Stimulated activated CD8-positive, alpha-beta memory T cell treated with anti-CD3 and anti-CD28 coated beads, Interleukin-2, amount 100 ng/mL, for 48 hours (primary cell): ENCODE measurements at places on chromosomes 11 and 22.

GRCh38 chr11:117816151-117816741, 8.3 kb downstream of the FXYD2 start:
- DNase-seq = no peak

DNA sequence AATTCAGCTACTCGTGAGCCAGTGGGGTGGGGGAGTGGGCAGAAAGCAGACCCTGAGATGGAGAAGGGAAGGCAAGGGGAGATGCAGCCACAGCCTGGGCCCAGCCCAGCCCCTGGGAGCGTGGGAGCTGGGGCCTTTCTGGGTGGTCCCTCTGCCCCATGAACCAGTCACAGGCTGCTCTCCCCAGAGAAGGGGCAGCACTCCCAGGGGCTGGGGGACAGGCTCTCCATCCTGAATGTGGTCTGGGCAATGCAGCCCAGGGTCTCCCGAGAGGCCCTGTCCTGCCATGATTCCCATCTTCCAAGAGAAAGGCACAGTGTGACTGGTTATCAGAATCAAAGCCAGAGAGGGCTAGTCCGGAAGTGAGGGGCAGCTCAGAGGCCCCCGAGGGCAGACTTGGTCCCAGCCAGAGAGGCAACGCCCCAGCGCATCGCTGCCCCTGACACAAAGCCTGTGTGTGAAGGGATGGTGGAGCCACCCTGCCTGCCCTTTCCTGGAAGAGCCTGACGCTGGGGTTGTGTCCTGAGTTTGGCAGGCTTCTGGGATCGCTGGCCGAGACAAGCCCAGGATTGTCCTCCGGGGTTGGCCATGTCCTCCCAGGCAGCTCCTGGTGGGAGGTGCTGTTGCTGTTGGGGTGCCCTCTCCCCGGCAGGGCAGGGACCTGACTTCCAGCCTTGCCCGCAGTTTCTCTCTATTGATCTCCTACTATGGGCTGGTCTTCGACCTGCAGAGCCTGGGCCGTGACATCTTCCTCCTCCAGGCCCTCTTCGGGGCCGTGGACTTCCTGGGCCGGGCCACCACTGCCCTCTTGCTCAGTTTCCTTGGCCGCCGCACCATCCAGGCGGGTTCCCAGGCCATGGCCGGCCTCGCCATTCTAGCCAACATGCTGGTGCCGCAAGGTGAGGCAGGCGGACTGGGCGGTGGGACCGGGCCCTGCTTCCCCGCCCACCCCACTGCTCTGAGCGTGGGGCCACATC, 23.8 kb upstream of the SLC22A12 start:
- no peak for DNase-seq

DNA sequence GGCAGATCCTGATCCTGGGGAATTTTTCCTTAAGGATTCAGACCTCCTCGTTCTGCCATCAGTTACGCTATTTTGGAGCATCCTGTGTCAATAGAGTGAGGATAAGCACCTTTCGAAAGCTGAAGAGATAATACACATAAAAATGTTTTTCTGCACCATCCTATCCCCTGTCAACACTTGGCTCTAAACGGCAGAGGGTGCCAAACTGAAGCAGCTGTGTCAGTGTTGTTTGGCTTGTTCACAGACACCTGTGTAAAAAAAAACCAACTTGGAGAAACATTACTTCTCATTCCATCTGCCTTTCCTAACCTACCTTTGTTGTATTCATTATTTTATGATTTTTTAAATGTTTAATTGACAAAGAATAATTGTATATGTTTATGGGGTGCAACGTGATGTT, 417.0 kb upstream of the DDI1 start:
- no peak for DNase-seq

- peak; percentile 44 for DNase-seq
Observed at GRCh38 chr11:64355078-64355940, 3.7 kb upstream of the RPS6KA4 start.

GRCh38 chr11:111942829-111943228, 5.7 kb downstream of the DIXDC1 start:
- DNase-seq = no peak

DNA sequence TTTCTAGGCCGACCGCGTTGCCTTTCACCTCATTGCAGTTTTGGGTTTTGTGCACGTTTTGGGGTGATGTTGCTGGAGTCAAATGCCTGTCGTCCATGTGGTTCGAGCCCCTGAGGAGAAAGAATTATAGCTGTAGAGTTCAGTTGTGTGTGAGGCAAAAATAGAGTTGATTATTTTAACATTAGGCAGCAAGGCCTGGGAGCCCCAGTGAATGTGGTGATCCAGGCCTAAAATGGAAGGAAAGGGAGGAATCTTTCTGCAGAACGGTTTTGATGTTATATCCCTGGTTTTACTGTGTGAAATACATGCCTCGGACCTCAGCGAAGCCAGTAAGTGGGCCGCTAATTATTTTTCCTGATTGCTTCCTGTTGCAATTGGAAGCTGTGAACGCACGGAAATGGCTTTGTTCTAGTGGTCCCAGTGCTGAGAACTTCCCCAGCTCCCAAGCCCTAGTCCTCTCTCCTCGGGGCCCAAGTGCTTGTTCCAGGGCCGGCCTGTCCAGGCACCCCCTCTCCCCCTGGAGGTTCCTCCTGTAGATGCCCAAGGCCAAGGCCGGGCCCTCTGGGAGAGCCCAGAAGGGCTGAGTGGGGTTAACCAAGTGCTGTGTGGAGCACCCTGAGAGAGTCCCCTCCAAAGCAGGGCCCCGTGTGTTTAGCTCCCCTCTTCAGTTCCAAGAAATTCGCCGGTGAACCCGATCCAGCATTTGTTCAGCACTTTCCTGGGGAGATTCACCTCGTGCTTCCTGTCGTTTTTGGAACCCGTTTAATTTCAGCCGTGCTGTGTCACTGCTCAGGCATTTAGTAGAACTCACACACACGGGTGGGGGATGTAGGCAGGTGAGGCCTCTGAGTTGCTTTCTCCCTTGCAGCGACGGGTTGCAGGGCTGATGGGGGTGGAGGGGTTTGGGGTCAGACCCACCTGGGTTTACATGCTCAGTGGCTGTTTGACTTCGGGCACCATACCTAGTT, 2.1 kb downstream of the LRP5 start:
- no peak for DNase-seq

GRCh38 chr22:45502215-45503049, at the start of gene FBLN1:
FBLN1 (plus strand) TSS chr22:45502883; CDS start chr22:45502986, 103 bp downstream.
- no peak for DNase-seq

GRCh38 chr11:73760135-73760678, 667 bp downstream of the RAB6A start:
- peak; percentile 9 for DNase-seq

DNA sequence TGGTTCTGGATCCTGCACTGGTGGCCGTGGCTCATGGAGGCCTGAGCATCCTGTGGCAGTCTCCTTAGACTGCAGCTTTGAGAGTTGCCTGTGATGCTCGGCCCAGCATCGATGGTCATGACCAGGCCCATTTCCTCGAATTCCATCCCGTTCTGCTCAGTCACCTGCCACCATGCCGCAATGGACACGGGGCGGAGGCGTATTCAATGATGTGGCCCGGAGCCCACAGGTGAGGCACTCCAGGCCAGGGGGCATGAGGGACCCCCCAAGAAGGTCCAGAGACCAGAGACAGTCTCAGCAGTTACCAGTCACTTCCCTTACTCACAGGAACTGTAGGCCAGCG, 53.6 kb downstream of the SHANK2 start:
- no peak for DNase-seq

GRCh38 chr11:45922425-45923082, at the start of gene LARGE2:
LARGE2 (plus strand) TSS chr11:45922656; CDS start chr11:45922883, 227 bp downstream.
- no peak for DNase-seq

DNA sequence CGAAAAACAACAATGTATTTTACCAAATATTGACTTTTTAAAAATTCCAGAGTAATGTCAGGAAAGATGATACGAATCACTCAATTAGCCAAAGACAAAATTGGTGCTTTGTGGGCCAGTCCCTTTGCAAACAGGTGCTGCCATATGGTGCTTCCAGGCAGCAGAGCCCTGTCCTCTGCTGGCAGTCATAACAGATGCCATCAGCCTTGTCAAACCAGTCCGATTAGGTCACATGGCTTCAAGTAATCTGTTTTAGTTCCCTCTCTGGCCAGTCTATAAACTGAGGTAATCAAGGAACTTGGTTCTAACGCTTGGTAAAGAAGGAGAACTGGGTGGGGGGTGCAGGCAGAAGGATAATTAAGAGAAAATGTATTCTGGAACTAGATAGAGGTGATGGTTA, 49.1 kb upstream of the CAPRIN1 start:
- DNase-seq = no peak

DNA sequence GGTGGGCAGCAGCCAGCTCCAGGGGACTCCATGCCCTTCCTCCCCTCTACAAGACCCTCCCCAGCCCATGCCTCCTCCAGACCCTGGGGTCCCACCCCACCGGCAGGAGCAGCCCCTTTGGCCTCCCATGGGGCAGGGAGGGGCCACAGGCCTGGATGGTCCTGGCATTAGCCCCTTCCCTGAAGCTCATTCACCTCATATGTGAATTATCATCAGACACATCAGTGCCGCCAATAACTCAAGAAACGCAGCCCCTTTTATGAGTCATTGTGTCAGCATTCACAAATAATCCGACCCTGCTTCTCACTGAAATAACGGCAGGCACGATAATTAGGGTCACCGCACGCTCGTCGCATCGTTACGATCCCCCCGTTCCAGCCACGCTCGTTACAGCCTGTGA, 124.2 kb downstream of the BRD1 start:
- no peak for DNase-seq

GRCh38 chr11:64866173-64866491, 12.3 kb downstream of the EHD1 start:
- no peak for DNase-seq
